ENCODE measurements at places on chromosomes 5 and 9. TPM values are rescaled to one million over a fixed set of nuclear protein-coding genes. Genes with fewer than 3 reads are reported as not detected.
A peak's percentile ranks its signal among the peaks of the same experiment; 100 is the strongest.

GRCh38 chr5:132466433-132467286 is 23.9 kb downstream of the IRF1 start:
- peak; percentile 95 for DNase-seq

GRCh38 chr9:89473762-89474469 is 24.0 kb downstream of the SEMA4D start:
- DNase-seq = no peak

- no peak for DNase-seq
Measured at GRCh38 chr5:143066556-143067281, 296.5 kb downstream of the ARHGAP26 start.

DNA sequence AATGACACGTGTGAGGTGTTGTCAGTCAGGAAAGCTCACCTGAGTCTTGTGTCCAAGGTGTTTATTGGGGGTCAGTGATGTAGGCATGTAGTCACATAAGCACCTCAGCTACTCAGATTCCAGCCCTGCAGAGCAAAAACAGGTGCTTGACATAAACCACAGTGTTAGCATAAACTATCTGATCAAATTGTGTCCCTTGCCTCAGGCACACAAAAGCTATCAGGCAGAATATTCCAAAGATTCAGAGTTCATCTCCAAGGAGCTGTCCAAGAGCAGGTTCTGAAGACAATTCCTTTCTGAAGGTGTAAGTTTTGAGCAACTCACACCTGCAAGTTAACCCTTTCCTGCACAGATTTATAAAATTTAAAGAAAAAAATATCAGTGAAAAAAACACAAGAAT is 102.2 kb upstream of the ITGA1 start:
- DNase-seq = no peak

DNA sequence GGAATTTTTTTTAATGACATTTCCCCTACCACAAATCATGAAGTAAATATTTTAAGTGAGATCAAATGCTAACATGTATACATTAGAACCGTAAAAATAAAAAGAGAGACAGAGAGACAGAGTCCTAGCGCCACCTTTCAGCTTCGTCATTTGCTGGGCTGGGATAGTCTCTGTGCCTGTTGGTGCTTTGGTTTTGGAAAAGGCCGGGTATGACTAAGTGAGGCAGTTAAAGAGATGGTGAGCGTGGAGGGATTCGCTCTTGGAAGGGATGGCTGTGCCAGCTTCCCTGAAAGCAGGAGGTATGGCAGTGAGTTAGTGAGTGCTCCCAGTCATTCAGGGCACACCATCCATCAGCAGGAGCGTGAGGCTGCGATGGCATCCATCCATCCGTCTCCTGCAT is 729.6 kb upstream of the WWC1 start:
- no peak for DNase-seq

DNA sequence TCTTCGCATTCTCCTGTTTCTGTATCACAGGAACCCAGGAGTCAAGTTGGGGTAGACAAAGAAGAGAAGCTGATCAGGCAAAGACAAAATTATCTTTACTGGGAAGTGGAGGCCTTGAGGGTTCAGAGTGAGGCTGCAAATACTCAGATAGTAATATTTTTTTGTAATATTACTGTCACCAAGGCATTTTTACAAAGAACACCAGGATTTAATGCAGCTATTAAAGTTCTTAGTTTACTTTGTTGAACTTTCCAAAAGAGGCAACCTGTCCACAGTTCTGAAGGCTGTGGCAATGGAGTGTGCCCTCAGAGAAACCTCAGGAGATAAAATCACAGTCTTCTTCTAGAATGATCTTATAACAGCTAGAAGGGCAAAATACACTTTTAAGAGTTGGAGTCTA is 74.9 kb downstream of the PGM5 start:
- DNase-seq = no peak

- DNase-seq = no peak
Measured at GRCh38 chr5:14039063-14039462, 94.6 kb upstream of the DNAH5 start.

- no peak for DNase-seq
Measured at GRCh38 chr9:107932046-107932445, 442.5 kb upstream of the KLF4 start.

GRCh38 chr9:137297966-137298365 is 4.1 kb downstream of the NRARP start:
- DNase-seq = no peak

GRCh38 chr5:1246711-1247431 is 21.7 kb downstream of the SLC6A18 start:
- no peak for DNase-seq

GRCh38 chr9:6681957-6682501 is 36.5 kb upstream of the GLDC start:
- no peak for DNase-seq

DNA sequence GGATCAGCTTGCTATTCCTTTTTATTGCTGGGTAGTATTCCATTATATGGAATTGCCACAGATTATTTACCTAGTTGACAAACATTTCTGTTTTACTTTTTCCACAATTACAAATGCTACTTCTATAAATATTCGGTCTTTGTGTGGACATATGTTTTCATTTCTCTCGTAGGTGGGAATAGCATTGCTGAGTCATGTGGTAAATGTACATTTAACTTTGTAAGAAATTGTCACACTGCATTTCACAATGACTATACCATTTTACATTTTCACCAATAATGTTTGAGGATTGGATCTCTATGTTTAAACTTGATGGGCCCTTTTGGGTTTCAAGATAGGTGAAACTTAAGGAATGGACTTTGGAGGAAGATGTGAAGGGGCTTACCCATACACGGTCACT is 19.7 kb downstream of the RAI14 start:
- no peak for DNase-seq

DNA sequence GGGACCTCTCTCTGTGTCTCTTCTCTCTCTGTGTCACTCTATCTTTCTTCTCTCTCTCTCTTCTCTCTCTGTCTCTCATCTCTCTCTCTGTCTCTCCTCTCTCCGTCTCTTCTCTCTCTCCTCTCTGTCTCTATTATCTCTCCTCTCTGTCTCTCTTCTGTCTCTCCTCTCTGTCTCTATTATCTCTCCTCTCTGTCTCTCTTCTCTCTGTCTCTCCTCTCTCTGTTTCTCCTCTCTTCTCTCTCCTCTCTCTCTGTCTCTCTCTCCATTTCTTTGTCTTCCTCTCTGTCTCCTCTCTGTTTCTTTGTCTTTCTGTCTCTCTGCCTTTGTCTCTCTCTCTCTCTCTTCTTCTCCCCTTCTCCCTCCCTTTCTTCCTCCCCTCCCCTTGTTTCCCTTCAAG is 3.2 kb upstream of the OLFM1 start:
- DNase-seq = no peak

- DNase-seq = no peak
Measured at GRCh38 chr5:12460493-12461261, 556.4 kb upstream of the CTNND2 start.

- peak; percentile 53 for DNase-seq
Measured at GRCh38 chr5:30539004-30539634, 654.4 kb upstream of the CDH6 start.

GRCh38 chr5:14696057-14696456 is 31.5 kb downstream of the OTULIN start:
- no peak for DNase-seq

DNA sequence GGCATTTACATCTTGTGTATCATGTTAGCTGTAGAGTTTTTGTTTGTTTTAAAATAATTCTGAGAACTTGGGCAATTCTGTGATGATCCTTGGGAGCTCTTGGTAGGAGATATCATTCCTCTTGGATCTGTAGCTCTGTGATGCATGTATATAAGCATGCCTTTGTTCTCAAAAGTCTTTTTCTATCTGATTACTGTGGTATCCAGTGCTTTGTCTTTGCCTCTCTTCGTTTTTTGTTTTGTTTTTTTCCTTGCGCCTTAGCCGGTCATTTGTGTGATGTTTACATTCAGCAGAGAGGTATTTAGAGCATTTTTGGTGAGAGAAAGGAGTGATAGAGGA is 110.0 kb downstream of the PAM start:
- no peak for DNase-seq

DNA sequence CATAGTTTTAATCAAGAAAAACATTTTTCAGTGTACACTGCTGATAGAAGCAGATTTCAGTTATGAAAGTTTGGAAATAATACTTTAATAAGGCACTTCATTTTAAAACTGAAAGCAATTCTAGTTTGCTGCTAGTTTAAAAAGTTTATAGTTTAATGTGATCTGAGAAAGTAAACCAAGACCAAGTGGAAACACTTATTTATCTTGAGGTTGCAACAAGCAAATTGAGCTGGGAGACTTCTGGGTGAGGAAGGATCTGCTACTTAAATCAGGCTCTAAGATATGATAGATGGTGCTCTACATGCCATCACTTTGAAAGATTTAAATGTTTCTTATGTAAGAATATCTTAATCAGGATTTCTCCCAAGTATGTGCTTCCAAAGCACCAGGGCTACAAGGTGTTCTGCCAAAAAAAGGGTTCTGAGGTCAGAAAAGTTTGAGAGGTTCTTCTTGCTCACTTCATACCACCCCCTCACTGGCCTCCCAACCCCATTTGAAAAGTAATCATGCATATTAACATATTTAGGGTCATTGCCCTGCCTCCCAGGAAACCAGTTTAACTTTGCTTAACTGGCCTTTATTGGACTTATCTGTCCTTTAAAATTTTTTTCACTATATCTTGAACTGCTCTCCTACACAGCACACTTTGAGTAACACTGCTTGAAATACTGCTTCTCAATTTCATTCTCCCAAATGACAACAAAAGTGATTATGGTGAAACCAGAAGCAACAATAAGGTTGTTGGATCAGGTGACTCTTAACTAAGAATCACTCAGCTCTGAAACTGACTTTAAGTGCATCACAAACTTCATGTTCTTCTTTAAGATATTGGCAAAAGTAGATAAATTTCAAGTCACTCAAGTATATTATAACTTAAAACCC is 15.5 kb downstream of the SLC44A1 start:
- DNase-seq = no peak

GRCh38 chr5:102511666-102512065 is 12.9 kb upstream of the SLCO6A1 start:
- no peak for DNase-seq

DNA sequence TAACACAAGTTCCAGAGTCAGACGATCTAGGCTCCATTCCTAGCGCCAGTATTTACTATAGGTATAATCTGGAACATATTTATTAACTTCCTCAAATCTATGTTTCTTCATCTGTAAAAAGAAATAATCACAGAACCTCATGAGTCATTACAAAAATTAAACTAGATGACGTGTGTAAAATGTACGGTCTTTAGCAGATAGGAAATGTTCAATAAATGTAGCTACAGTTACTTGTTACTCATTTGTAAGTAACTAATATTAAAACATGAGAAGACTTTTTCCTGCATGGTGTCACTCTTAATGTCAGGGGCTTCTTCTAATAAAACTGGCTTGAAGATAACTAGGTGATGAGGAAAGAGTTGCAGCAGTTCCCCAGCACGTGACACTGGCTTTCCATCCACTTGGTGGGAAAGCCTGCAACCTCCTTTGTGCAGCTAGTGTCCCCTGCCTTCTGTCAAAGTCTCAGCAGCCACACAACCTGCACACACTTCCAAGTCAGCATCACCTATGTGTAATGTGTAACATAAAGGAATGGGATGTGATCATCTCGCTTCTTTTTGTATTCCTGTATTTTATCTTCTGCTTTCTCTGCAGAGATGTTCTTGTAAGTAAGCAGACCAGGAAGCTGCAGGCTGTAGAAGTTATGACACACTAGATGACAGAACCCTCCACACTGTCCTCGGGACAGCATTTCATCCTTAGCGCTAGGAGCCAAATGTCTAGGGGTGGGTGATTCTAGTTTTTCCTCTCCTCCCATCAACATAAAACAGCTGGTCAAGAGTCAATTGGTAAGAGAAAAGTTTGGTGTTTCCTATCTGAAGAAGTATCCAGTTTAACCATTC is 1.8 kb upstream of the JAKMIP2 start:
- DNase-seq = no peak

DNA sequence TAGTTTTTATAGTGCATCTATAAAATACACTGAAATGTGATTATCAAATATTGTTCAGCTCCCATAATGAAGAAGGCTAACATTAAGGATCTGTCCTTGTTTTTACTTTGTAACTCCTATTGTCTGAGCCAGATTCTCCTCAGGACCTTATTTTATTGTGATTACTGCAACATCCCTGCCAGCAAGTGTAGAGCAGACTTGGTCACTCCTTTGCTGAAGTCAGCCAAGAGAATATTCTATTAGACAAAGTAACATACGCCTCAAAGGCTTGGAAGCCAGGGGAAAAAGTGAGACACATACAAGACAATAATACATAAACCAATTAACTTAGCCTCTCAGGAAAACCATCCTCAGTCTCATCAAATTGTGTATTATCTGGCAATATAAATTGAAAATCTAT is 269.6 kb downstream of the ARL15 start:
- DNase-seq = no peak

DNA sequence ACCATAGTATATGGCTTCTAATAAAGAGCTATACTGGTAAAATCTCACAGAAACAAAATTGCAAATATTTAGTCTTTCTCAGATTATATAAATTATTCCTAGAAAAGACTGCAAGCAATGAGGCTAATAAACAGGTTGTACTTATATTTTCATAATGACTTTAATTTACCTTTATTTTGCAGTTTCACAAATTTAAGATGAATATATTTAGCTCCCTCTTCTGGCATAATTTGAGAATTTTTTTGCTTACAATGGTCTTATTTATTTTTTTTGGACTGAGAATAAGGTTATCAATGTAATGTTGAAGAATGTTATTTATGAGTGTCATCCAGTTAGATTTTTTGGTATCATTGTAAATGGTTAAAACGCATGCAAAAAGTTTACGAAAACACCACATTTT is 56.7 kb downstream of the PIK3R1 start:
- no peak for DNase-seq

- DNase-seq = no peak
Measured at GRCh38 chr9:125843646-125844045, 96.5 kb downstream of the PBX3 start.

DNA sequence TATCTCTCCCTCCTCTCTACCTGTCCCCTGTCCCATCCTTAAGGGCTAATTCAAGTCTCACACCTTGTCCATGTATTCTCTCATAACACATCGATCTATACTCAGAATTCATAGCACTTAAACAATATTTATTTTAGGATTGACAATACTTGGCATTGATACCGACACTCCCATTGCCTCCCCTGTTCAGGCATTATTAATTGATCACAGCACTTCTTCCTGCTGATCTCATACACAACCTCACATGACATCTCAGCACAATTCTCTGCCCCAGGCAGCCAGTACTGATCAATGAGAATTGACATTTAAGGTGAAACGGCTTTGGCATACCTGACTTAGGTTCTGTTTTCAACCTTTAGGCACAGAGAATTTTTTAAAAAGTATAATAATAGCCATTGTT is 582.4 kb upstream of the BRINP1 start:
- no peak for DNase-seq

DNA sequence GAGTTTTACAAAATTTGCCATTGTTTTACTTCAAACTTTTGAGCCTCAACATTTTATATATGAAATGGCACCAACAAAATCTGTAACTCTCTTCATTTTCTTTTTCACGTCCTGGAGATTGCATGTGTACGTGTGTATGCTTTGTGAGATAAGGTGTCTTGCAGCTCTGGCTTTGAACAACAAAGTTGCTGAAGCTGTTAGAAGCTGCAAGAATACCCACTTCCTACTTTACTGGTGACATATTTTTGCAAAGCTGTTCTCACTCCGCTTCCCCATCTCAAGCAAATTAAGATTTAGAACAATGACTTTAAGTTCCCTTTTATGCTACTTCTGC is 41.8 kb downstream of the FYB1 start:
- no peak for DNase-seq

The GADD45G gene
- total RNA-seq = 126 TPM

The FABP6 gene
- total RNA-seq = not detected

The WHRN gene
- total RNA-seq = 2.2 TPM

The CBY3 gene
- total RNA-seq = not detected

The FBXL7 gene
- total RNA-seq = 0.81 TPM

The C9 gene
- total RNA-seq = 1,385 TPM

The ARHGEF39 gene
- 0.25 TPM for total RNA-seq

The SPINK7 gene
- not detected for total RNA-seq

The RAB3C gene
- total RNA-seq = 0.18 TPM

The PCDHB13 gene
- 0.72 TPM for total RNA-seq

Measured in right lobe of liver (tissue), 6 donors.